Right cardiac atrium (tissue), 5 donors: ENCODE measurements at places on chromosomes 2 and 18. TPM values are rescaled to one million over a fixed set of nuclear protein-coding genes. Genes with fewer than 3 reads are reported as not detected.

The LYPD6B gene
- not detected for total RNA-seq

The IL36RN gene
- not detected for total RNA-seq

The GPR17 gene
- not detected for total RNA-seq

The OTOS gene
- total RNA-seq = not detected

The CTAGE1 gene
- total RNA-seq = not detected

The ABCG8 gene
- not detected for total RNA-seq

The ITGA6 gene
- total RNA-seq = 38.3 TPM

The SLC14A1 gene
- 8.1 TPM for total RNA-seq

The ZBTB7C gene
- 1.8 TPM for total RNA-seq

The CYP26B1 gene
- 6.9 TPM for total RNA-seq

The ASXL3 gene
- 11.4 TPM for total RNA-seq

The PREB gene
- 49.5 TPM for total RNA-seq

The ALK gene
- not detected for total RNA-seq

The TACR1 gene
- total RNA-seq = not detected

The PLA2R1 gene
- total RNA-seq = 5.9 TPM

The HOXD13 gene
- not detected for total RNA-seq

The SDC1 gene
- 0.15 TPM for total RNA-seq

The NLRC4 gene
- total RNA-seq = 1.3 TPM

The ERBB4 gene
- 35.4 TPM for total RNA-seq

The KRTCAP3 gene
- total RNA-seq = not detected

The CPO gene
- total RNA-seq = 0.50 TPM

GRCh38 chr2:191115391-191115790, 35.4 kb downstream of the STAT4 start:
- DNase-seq = no peak

- DNase-seq = no peak
These were observed 87.2 kb downstream of the LPIN1 start for GRCh38 chr2:11833601-11834000.

- DNase-seq = no peak
These were observed 809.5 kb upstream of the PIK3C3 start for GRCh38 chr18:41145516-41145915.

GRCh38 chr2:24824966-24825882, 32.0 kb downstream of the CENPO start:
- DNase-seq = no peak

DNA sequence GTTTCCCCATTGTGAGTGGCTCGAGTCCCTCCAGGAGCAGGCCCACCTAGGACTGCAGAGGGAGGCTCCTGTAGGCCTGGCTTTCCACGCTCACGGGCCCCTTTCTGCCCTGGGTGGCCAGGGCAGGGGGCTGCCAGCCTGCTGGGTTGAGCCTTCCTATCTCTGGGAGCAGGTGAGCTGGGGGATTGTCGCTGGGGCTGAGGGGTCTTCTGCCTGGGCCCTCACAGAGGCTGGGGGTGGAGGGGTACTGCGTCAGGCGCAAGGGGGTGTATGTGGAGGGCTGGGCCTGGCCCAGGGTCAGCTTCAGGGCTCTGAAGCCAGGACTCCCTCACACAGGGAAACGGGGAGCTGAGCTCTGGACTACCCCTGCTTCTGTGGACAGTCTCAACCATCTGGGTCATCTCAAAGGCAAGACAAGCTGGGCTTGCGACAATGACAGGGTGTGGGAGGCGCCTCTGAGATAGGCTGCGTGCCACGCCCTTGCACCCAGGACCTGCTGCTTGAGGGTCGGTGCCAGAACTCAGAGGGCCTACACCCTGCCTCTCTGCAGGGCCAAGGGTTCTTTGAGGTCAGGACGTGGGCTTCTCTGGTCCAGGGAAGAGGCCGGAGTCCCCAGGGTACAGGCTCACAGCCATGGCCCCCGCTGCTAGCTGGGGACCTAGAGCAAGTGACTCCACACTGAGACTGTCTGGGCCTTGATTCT, 206.1 kb downstream of the TWIST2 start:
- DNase-seq = peak; percentile 59

DNA sequence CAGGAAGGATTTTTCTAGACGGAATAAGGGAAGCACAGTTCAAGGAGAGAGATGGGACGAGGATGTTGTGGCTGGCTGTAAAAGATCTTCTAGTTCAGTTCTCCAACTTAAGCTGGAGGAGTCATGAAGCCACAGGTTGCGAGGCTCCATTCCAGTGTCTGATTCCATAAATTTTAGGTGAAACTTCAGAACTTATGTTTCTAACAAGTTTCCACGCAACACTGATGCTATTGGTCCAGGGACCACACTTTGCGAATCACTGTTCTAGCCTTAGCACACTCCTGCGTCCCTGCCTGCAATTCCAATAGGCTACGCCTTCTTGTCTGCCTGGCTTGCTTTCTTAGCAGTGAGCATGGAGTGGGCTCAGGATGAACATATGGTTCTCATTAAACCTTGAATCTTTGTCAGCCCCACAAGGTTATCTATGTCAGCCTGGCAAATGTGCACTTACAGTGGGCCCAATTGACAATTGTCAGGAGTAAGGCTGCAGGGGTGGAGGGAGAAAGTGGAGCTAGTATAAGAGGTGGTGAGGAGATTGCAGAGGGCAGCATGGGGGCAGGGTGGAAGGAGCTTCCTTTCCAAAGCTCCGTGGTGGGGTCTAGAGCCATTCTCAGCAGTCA, 438.1 kb upstream of the ST6GAL2 start:
- no peak for DNase-seq

GRCh38 chr18:55988537-55988936, 400.5 kb upstream of the TCF4 start:
- no peak for DNase-seq

GRCh38 chr2:9405636-9406035, 17.7 kb downstream of the ITGB1BP1 start:
- no peak for DNase-seq

DNA sequence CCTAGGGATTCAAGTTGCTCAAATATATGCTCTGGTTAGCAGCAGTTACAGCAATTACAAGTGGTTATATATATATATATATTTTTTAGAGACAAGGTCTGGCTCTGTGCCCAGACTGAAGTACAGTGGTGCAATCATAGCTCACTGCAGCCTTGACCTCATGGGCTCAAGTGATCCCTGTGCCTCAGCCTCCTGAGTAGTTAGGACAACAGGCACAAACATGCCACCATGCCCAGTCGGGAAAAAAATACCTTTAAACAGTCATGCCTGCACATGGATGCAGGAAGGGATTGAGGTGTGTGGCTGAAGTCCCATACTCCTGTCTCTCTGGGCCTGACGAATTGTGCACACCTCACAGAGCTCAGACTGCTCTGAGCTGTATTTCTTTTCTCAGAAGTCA, 19.6 kb upstream of the DNAH7 start:
- no peak for DNase-seq

DNA sequence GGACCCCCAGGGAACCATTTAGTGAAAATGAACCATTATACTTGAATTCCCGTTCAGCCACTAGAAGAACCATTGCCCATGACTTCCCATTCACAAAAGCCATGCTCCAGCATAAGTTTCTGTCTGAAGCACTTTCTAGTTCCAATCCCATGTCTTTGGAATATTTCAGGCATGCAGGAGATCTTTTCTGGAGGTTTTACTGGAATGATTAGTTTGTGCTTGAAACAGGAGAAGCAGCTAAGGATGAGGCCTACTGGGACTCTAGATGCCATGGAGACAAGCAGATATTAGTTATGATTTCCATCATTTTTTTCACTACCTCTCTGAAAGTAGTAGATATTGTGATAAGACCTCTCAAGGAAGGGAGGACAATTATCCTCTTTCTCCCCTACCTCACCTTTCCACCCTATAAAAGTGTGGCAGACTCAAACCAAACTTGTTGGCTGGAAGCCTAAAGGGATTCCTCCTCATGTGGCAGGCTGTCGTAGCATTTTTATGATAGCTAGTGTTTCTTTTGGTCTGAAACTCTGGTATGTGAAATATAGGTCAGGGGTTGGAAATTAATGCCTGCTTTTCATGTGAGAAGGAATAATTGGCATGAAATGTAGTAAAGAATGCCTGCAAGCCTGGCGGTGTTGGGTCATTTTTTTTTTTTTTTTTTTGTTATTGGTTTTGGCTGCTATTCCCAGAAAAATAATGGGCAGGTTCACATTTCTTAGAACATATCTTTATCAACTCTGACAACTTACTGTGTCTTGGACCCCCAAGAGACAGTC, 29.3 kb upstream of the MMADHC start:
- no peak for DNase-seq

GRCh38 chr2:199940373-199940772, 14.9 kb downstream of the TYW5 start:
- no peak for DNase-seq

- DNase-seq = no peak
These were observed 13.6 kb downstream of the TWSG1 start for GRCh38 chr18:9348079-9348671.

- no peak for DNase-seq
These were observed 26.9 kb downstream of the KLHL29 start for GRCh38 chr2:23411752-23412431.

DNA sequence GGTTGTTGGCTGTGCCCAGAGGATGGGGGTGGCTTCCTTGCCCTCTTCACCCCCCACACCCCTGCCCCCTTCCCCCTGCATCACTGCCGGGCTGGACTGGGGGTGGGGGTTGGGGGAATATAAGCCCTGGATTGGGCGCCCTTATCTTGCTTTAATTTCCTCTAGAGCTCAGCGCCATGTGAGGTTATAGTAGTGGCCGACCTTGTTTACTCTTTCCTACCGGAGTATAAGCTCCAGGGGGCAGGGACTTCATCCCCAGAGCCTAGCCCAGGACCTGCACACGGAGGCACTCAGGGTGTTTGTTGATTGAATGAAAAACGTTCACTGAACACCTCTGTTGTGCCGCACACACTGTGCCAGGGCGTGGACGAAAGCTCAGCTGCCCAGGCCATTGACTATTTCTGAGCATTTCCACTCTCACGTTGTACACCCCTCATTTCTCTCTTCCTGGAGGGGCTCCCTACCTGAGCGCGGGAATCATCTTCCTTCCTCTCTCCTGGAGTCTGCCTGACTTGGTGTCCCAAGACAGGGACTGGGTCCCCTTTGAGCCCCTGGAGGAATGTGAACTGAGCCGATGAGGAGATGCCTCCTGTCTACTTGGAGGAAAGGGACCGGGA, 9.3 kb upstream of the SPATA3 start:
- DNase-seq = no peak

GRCh38 chr18:13526519-13526918, 199.8 kb downstream of the FAM210A start:
- no peak for DNase-seq

- DNase-seq = no peak
These were observed 50.8 kb downstream of the ATOH8 start for GRCh38 chr2:85804583-85804982.

- DNase-seq = no peak
These were observed 381.6 kb downstream of the SUCLG1 start for GRCh38 chr2:84077496-84077895.

GRCh38 chr18:63192885-63193349, 126.7 kb downstream of the BCL2 start:
- DNase-seq = no peak

- DNase-seq = no peak
These were observed 72.7 kb downstream of the NXPH2 start for GRCh38 chr2:138707392-138708074.

DNA sequence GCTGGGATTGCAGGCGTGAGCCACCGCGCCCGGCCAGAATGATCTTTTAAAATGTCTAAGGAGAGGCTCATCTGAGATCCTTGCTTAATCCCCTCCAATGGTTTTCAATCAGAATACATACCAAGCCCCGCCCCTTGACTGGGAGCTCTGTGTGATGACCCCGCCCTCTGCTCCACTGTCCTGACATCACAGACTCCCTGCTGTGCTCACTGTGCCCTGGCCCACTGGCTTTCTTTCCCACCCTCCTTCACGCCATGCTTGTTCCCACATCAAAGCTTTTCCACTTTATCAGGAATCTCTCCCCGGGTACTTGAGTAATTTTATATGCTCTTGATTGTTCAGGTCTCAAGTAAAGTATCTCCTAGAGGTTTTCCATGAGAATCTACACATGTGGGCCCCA, 762.3 kb upstream of the ID2 start:
- DNase-seq = no peak

- DNase-seq = peak; percentile 96
These were observed 7.9 kb downstream of the CROCC2 start for GRCh38 chr2:240913810-240914644.

- no peak for DNase-seq
These were observed 67.6 kb upstream of the MCFD2 start for GRCh38 chr2:46983065-46983801.

DNA sequence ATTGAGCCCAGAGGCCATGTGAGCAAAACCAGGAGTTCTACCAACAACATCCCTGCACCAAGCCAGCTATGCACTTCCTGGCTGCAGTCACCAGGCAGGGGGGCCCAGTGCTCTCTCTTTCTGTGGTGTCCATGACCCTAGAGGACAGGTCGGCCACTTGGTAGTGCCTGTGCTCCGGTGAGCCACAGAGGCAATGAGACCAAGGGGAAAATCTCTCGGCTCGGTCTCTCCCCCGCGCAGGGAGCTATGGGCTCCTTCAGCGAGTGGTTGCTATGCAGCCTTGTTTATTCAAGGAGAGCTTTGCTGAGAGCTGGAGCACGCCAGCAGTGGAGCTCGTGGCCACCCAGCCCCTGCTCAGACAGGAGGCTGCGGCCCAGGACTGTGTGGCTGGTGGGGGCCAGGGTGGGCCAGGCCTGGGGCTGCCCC, at the start of gene TOGARAM2:
Gene TOGARAM2, plus strand, starts transcription at position 283 of the 426 bp plus-strand sequence. CDS start 13,537 bp downstream, outside the sequence.
- peak; percentile 30 for DNase-seq

DNA sequence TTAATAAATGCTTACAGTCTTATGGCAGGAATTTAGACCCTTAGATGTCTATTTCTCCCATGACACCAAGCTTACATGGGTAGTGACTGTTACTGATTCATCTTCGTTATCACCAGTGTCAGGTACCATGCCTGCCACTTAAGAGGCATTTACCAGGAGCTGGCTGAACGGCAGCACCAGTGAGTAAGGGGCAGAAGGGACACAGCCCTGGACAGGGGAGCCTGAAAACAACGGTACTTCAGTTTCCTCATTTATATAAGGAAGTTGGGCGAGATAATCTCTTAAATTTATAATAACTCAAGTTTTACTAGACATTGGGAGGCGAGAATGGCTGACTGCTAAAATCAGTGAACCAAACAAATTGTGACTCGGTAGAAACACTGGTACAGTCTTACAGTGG, 1.2 kb downstream of the COA5 start:
- DNase-seq = no peak

GRCh38 chr2:43429369-43429768, 166.5 kb downstream of the THADA start:
- no peak for DNase-seq

- DNase-seq = no peak
These were observed 31.7 kb downstream of the UBE2F start for GRCh38 chr2:237998530-237998929.

- no peak for DNase-seq
These were observed 16.4 kb downstream of the MTCL1 start for GRCh38 chr18:8721716-8722115.

- DNase-seq = no peak
These were observed 8.2 kb upstream of the SLC4A3 start for GRCh38 chr2:219619235-219619634.

DNA sequence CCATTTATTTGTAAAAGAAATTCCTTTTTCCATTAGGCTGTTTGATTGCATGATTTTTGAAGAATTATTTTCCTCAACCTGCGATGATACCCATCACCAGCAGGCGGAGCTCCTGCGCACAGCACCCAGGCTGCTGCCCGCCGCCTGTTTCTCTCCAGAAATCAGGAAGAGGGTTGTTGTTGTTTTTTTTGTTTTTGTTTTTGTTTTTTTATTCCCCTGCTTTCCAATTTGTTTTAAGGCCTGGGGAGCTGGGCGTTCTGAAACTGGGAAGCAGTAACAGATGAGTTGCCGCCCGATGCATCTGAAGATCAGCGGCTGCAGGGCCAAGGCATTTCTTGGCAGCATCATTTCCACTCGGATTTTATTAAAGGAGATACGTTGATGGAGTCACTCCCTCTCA, 132.1 kb downstream of the MBP start:
- peak; percentile 63 for DNase-seq

GRCh38 chr18:58808349-58808748, 56.3 kb upstream of the ZNF532 start:
- no peak for DNase-seq
